ENCODE measurements at places on chromosomes 11 and 22.

GRCh38 chr22:33524511-33525260 is 395.6 kb downstream of the LARGE1 start:
- no peak for DNase-seq

- no peak for DNase-seq
Measured at GRCh38 chr11:76698321-76699043, 27.9 kb upstream of the LRRC32 start.

GRCh38 chr22:18113680-18114394 is 3.2 kb downstream of the TUBA8 start:
- no peak for DNase-seq

- no peak for DNase-seq
Measured at GRCh38 chr11:23353611-23354010, 493.3 kb upstream of the CCDC179 start.

DNA sequence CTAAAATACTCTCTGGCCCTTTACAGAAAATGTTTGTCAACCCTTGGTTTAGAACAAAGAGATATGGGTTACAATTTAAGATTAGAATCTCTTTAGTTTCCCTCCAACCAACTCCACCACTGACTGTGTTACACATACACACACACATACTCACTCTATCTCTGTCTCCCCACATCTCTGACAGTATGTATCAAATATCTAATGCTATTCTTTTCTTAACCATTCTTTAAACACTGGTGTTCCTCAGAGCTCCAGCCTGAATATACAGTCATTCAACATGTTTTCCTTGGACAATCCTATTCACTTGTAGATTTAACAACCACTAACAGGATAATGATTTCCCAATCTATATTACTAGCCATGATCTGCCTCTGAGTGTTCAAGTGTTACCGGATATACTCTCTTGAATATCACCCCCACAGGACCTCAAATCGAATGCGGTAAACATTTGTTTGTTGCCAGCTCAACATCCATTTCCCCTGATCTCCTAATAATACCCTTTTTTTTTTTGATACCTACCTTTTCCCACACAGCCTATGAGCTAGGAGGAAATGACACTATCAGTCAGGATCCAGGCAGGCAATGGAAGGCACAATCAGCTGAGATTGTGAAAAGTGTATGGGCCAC is 6.1 kb downstream of the MPZL3 start:
- peak; percentile 25 for DNase-seq

GRCh38 chr11:128457874-128458273 is 129.5 kb downstream of the ETS1 start:
- no peak for DNase-seq

- DNase-seq = no peak
Measured at GRCh38 chr22:28759861-28760560, 12.5 kb upstream of the CCDC117 start.

Data from CD4-positive, alpha-beta T cell treated with Interleukin-12 subunit alpha and Interleukin-12 subunit beta, for 1 hour (primary cell).